ENCODE measurements at places on chromosomes 3 and 15. TPM values are rescaled to one million over a fixed set of nuclear protein-coding genes. Genes with fewer than 3 reads are reported as not detected.

DNA sequence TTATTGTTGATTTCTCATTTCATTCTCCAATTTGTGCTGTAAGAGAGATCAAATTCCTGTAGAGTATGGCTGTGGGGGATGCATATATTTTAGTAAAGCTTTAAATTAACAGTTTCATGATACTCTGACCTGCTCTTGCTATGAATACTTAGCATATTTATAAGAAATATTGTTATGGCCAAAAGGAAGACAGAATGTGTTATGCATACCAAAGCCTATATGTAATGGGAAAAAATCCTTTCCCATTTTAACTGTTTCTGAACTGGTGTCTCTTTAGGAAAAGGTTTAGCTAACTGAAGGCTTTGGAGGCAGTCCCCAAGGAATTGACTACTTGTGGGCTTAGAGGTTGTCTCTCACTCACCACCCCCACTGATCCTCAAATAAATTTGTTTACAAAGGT is 59.2 kb downstream of the CADPS start:
- DNase-seq = no peak

- no peak for DNase-seq
Observed at GRCh38 chr3:57696801-57697321, 4.0 kb upstream of the DENND6A start.

GRCh38 chr15:39721893-39722292 is 60.7 kb downstream of the FSIP1 start:
- no peak for DNase-seq

DNA sequence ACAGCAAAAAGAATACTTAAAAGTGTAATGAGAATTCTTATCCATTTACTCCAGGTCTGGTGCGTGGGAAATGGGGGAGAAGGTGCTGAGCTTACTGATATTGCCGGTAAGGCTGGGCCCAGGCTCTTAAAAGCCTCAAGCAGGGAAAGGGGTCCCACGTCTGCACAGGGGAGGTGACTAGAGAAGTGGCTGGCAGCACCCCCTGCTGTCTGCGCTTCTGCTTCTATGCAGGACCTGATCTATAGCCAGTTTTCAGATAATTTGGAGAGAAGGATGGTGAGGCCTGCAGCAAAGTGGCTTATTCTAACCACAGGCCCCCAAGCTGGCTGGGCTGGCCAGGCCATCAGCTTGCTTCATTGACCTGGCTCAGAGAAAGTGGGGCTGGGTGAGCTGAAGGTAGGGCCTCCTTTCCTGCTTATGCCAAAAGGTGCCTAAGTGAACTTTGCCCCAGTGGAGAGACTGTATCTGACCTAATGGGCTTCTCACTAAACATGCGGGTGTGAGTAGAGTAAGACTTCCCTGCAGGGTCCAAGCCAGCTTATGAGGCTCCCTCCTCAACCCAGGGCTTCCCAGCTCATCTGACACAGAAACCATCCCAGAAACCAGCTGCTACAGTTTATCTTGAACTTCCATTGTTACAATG is 30.9 kb upstream of the ATP1B3 start:
- DNase-seq = no peak

DNA sequence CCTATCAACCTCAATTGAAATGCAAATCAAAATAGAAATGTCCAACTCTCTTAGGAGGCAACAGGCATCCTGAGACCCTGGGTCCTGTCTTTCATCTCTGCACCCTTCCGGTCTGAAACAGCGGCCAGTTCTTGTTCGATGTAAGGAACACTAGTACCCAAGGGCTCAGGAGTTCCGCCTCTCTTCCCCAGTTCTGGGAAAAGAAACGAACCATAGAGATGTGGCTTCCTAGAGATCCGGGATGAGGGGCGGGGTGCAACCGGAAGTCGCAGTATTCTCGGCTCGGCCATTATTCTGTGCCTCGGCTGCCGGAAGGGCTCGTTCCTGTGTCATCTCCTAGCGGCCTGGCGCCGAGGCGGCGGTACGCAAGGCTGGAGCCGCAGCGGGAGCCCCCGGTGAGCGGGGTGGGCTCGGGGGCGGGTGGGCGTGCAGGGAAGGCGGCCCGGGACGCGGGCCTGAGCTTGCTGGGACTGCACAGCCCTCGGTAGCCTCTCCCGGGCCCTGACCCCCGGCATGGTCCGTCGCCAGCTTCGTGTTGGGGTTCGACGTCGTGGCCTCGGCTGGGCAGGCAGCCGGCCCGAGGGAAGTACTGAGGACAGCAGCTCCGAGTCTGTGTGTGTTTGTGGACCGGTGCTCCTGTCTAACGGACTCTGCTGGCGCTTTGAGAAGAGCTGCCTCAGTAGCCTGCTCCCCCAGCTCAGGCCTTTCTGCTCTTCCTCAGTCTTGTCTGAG is at the start of gene ZNF197:
Gene ZNF197, plus strand, starts transcription at position 288 of the 732 bp plus-strand sequence. CDS start 4,119 bp downstream, outside the sequence.
- DNase-seq = peak; percentile 75

- no peak for DNase-seq
Observed at GRCh38 chr3:49005303-49005680, 1.9 kb upstream of the WDR6 start.

DNA sequence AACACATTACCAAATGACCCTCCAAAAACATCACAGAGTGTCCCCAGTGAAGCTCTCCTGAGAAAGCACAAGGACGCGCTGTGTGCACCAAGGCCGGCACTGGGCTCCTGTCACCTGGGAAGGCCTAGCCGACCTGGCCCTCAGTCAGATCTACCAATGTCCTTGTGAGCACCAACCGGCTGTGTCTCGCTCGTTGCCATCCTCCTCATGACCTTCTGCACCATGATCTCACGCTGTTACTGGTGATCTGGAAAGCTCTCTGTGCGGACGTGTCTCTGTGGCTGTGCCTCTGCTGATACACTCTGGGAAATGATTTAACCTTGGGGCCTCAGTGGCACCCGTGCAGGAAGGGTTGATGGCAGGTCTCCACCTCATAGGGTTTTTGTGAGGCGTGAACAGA is 24.2 kb downstream of the ZXDC start:
- no peak for DNase-seq

- DNase-seq = no peak
Observed at GRCh38 chr3:21894459-21895340, 143.7 kb upstream of the ZNF385D start.

DNA sequence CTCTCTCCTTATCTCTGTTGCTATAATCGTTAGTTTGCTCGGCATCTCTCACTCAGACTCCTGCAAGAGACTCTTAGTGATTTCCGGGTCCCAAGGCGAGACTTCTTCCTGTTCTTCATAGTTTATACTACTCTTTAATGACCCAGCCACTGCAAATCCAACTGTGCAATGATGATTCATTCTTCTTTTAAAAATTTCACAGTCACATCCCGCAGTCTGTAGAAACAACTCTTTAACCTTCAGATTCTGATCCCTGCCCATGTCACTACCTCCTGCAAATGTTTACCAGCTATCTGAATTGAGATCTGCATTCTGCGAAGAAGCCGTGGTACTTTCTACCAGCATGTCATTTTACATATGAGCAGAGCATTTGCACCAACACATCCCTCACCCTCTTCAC is 2.8 kb upstream of the VGLL3 start:
- no peak for DNase-seq

DNA sequence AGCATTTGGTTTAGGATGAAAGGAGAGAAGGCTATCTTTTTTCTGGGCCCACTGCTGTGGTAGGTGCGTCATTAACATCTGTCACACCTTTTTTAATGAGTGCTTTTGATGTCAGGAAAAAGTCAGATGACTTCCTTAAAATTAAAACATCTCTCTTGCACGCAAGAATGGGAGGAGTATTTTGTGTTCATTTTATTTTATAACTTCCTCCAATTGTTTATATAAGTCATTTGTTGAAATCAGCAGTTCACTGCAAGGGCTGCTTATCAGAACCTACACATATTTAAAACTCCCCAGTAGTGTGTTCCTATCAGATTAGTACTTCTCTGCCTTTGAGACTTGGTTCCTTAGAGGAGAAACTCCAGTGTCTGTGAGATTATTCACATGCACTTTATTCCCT is 143.8 kb downstream of the NEO1 start:
- no peak for DNase-seq

- no peak for DNase-seq
Observed at GRCh38 chr15:64614519-64614918, 154.1 kb downstream of the ZNF609 start.

DNA sequence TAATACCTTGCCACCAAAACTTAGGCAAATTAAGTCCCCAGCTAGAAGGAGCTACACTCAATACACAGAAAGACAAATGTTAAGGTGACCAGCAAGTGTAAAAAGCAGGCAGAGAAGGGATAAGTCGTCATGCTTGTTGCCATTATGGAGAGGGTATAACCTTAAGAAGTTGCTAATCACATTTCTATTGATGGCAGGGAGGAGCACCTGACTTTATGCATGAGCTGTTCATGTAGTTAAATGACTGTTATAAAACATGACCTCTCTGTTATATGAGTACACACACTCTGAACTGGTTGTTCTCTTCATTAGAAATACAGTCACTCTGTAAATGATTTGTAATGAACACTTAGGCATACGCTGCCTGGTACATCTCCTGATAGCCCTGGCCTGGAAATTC is 6.6 kb upstream of the CCNL1 start:
- no peak for DNase-seq

- no peak for DNase-seq
Observed at GRCh38 chr3:141469720-141470119, 17.1 kb upstream of the RASA2 start.

- DNase-seq = no peak
Observed at GRCh38 chr3:2655229-2655701, 454.9 kb downstream of the IL5RA start.

GRCh38 chr3:3356846-3357245 is 177.4 kb upstream of the CRBN start:
- DNase-seq = no peak

GRCh38 chr3:189728915-189729314 is 97.7 kb downstream of the TP63 start:
- no peak for DNase-seq

- DNase-seq = no peak
Observed at GRCh38 chr3:175187586-175187985, 328.5 kb downstream of the NAALADL2 start.

- no peak for DNase-seq
Observed at GRCh38 chr3:165383381-165383780, 187.2 kb upstream of the SLITRK3 start.

GRCh38 chr15:35311615-35312014 is 226.5 kb upstream of the NANOGP8 start:
- no peak for DNase-seq

GP5 gene
- 0.58 TPM for total RNA-seq

SETMAR gene
- total RNA-seq = 12.1 TPM

SEMA6D gene
- not detected for total RNA-seq

PTH1R gene
- not detected for total RNA-seq

INSYN1 gene
- total RNA-seq = not detected

KCNMB2 gene
- total RNA-seq = not detected

ZNF660 gene
- 0.23 TPM for total RNA-seq
